Endothelial cell of umbilical vein (primary cell): ENCODE measurements at places on chromosomes 2 and 18.

GRCh38 chr2:140775411-140775810 is 1355.4 kb downstream of the LRP1B start:
- no peak for DNase-seq

DNA sequence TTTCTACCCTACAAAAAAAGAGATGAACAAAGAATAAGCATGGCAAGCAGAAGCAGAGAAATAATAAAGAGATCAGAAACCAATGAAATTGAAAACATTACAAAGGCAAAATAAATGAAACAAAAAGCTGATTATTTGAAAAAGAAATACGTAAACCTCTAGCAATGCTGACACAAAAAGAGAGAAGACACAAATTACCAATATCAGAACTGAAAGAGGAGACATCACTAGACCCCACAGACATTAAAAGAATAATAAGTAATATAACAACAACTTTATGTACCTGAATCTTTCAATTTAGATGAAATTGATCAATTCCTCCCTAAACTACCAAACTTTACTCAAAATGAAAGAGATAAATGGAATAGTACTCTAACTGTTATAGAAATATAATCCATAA is 75.9 kb downstream of the TMEM163 start:
- DNase-seq, result no peak

GRCh38 chr2:42360890-42361727 is at the start of gene COX7A2L:
TSS of gene COX7A2L (minus strand) at chr2:42361217. CDS start at chr2:42361161, 56 bp downstream.
- peak; percentile 97 for DNase-seq

GRCh38 chr2:23322567-23323197 is 62.3 kb upstream of the KLHL29 start:
- DNase-seq, result no peak

- DNase-seq, result no peak
Observed at GRCh38 chr2:173966274-173967098, 1.3 kb upstream of the SP3 start.

- no peak for DNase-seq
Observed at GRCh38 chr2:109177635-109178034, 48.6 kb downstream of the SH3RF3 start.

DNA sequence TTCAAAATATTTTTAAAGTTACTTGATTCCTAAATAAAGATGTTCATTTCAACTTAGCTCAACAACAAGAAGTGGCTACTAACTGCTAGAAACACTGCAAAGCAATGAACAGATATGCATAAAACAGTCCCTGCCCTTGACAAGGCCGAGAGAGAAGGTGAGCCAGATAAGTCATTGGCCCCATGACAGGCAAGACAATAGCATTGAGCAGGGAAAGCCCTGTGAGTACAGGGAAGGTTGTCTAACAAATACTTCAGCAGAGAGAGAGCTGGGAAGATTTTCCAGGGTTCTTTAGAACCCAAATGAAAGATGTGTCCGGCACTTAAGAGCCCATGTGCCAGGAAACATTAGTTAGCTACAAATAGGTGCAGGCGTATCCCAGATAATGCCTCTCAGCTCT is 4.7 kb downstream of the LAMA1 start:
- DNase-seq, result no peak

GRCh38 chr2:64976276-64976675 is 12.9 kb upstream of the SLC1A4 start:
- no peak for DNase-seq

- no peak for DNase-seq
Observed at GRCh38 chr2:152466041-152466440, 131.1 kb downstream of the FMNL2 start.

GRCh38 chr2:19198381-19198780 is 160.0 kb downstream of the OSR1 start:
- no peak for DNase-seq

- no peak for DNase-seq
Observed at GRCh38 chr2:217701622-217702021, 301.2 kb downstream of the TNS1 start.

GRCh38 chr2:237341872-237342271 is 72.1 kb downstream of the COL6A3 start:
- DNase-seq, result no peak

DNA sequence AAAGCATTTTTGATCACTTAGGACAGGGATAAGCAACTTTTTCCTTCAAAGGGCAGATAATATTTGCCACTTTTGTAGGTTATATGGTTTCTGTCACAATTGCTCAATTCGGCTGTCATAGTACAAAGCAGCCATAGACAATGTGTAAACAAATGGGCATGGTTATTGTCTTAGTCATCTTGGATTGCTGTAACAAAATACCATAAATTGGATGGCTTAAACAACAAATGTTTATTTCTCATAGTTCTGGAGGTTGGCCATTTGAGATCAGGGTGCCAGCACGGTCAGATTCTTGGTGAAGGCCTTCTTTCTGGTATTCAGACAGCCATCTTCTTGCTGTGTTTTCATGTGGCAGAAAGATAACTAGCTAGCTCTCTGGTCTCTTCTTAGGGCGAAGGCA is 91.2 kb downstream of the TAF4B start:
- no peak for DNase-seq

DNA sequence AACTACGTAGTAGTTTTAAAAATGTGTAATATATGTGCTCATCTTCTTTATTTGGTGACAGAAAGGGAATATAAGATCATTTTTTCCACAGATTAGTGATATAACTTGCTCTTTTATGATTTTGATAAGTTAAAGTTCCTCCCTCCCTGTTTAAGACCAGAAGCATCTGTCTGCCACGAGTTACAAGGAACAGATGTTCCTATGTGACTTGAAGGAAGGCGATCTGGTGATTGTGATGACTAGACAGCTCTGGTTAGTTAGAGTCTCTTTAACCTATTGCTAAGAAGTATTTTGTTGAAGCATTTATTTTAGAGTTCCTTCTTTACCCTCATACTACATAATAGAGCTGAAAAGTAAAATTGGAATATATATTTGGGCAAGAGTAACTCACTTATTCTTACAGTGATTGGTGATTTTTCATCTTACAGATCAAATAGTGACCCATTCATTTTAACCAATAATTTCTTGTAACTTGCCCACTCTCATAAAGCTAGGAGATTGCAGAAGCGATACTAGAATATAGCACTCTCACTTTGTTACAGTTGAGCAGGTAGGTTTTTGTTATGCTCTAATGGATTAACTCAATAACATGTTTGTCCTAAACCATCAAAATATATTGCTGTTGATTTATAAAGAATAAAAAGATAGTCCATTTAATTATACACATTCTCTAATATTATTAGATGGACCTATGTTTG is 218.7 kb downstream of the SLC4A10 start:
- no peak for DNase-seq

DNA sequence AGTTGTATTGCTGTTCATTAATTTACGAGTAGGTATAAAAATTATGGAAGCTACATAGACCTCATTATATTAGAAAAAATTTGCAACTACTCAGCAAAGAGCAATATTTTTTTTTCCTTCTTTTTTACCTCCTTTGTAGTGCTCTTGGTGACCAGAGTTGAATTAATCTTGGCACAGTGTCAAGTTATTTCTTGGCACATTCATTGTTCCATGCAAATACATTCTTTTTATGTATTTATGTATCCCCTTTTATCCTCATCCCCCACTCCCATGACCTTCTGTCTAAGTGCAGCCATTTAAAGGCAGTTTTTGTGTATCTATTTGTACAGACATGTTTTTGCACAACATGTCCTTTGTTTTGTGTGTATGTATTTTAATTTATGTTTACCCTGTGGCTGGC is 224.5 kb downstream of the CCDC102B start:
- DNase-seq, result peak; percentile 14

DNA sequence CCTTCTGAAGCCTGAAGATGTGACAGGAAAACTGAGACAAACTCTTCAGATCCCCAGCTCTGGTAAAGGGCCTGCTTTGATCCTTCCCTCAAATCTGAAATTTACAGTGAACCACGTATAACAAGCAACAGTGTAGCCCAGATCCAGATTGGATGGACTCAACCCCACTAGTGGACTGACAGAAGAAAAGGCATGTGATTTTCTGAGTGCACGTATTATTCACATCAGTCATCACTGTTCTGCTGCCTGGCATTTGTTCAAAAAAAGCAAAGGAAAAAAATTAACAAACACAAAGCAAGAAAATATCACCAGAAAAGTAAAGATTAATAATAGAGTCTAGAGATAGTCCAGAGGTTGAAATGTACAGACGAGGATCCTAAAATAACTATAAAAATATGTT is 87.6 kb downstream of the CYRIA start:
- peak; percentile 69 for DNase-seq

- DNase-seq, result no peak
Observed at GRCh38 chr2:75751360-75751759, 40.6 kb upstream of the GCFC2 start.

DNA sequence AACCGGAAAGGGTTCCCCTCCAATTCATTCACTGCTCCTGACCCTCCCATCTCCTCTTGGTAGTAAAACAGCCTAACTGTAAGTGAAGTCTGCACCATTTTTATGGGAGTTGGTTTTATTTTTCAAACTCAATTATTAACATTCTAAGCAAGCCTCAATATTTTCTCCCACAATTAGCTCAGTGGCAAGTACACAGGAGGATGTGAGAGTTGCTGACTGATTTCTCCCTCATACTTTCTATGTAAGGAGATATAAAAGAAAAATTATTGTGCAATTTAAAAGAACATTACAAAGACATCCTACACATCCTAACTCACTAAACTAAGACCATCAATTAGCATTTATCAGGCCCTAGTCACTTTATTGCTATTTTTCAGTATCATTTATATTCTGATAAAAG is 73.9 kb downstream of the PIAS2 start:
- DNase-seq, result no peak

DNA sequence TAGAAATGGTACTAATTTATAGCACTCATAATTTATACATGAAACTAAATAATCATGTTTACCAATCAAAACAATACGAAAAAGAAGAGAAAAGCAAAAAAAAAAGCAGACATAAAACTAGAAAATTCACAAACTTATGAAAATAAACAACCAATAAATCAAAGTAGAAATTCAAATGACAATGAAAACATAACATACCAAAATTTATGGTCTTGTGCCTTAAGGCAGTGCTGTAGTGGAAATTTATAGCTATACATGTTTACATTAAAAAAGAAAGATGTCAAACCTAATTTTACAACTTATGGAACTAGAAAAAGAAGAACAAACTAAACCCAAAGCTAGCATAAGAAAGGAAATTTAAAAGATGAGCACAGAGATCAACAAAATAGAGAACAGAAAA is 16.1 kb upstream of the SPR start:
- DNase-seq, result no peak

- no peak for DNase-seq
Observed at GRCh38 chr2:17043173-17043572, 377.5 kb upstream of the CYRIA start.

DNA sequence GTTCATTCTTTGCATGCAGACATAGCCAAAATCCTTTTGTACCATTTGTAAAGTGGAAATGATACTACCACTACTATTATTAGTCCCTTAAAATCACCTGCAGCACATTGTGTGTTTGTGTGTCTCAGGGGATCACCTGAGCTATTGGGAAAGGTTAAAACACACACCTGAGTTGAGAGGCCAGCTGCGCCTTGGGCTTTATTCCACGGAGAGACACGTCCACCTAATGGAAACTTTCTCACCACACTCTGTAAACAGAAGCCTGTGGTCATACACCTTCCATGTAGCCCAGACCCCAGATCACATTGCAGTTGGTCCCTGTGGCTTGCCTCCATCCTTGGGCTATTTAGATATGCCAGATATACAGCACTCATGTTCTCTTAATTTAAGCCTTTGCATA is 81.8 kb upstream of the SH3BP4 start:
- DNase-seq, result no peak

- DNase-seq, result peak; percentile 62
Observed at GRCh38 chr2:82796132-82796531, 1662.9 kb downstream of the SUCLG1 start.

GRCh38 chr18:80106482-80107051 is 2.5 kb upstream of the ADNP2 start:
- DNase-seq, result no peak

GRCh38 chr2:174682007-174682577 is 82.2 kb downstream of the CHRNA1 start:
- DNase-seq, result peak; percentile 55

GRCh38 chr2:145351864-145352425 is 832.0 kb upstream of the ZEB2 start:
- DNase-seq, result no peak

- DNase-seq, result peak; percentile 26
Observed at GRCh38 chr2:196801674-196802261, 2.3 kb upstream of the GTF3C3 start.

GRCh38 chr2:29607038-29607420 is 314.4 kb downstream of the ALK start:
- no peak for DNase-seq

DNA sequence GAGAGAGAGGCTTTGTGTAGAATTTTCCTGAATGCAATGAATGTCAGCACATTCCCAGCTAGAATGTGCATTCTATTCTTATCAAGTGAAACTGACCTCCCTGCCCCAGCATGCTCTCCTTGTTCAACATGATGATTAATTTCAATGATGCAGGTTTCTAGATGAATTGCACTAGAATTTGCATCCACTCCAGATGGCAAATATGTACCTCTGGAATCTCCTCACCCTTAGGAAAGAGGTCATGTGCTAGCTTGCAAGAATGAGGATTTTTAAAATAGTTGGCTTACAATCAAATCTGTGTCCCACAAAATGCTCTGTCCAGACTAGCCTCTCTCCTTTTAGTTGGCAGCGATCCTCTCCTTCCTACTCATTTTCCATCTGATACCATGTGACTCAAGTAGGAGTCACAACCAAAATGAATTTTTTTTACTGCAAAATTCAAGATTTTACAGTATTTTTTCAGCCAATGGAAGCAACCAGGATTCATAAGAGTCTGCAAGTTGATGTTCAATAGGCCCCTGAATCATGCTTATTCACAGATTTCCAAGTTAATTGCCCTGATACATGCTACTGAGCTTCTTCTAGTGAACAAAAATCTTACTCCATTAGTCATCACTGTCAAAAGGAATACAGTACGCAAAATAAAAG is 21.0 kb upstream of the STAT4 start:
- peak; percentile 47 for DNase-seq

GRCh38 chr18:62486290-62486964 is 36.4 kb upstream of the ZCCHC2 start:
- DNase-seq, result peak; percentile 60

DNA sequence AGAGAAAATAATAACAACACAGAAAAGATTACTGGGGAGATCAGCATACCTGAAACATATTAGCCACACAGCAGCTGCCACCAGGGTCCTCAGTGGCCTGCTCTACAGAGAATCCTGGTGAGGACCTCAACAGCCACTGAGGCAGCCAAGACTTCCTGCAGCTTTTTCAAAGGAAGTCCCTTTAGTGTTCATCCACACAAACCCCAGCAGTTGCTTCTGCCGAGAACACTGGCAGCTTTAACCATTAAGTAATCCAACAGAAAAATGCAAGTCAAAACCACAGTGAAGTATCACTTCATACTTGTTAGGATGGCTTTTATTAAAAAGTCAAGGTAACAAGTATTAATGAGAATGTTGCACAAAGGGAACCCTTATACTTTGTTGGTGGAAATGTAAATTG is 542.0 kb upstream of the GCFC2 start:
- no peak for DNase-seq

DNA sequence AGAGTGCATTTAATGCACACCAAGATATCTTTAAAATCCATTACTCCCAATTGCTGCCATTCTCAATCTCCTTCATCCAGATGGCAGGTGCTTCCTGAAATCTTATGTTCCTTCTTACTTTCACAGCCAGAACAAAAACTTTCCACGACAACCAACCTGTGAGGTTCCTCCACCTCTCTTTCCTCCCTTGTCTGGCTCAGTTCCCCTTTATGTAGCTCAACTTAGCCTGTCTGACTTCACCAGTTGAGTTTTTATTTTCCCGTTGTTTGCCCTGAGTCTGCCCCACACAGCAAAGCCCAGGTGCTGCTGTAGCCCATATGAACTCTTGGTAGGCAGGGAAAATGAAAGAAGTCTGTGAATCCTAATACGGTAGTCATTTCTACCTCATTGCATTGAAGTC is 112.5 kb downstream of the MREG start:
- peak; percentile 99 for DNase-seq
